Gastrocnemius medialis (tissue), 4 donors: ENCODE measurements at places on chromosomes 12 and 14. TPM values are rescaled to one million over a fixed set of nuclear protein-coding genes. Genes with fewer than 3 reads are reported as not detected.

PPFIA2 gene
- not detected for total RNA-seq

IL26 gene
- total RNA-seq: not detected

RILPL1 gene
- 45.6 TPM for total RNA-seq

PAX9 gene
- total RNA-seq: not detected

CABP1 gene
- 1.6 TPM for total RNA-seq

TPPP2 gene
- total RNA-seq: 1.3 TPM

PCED1B gene
- 0.55 TPM for total RNA-seq

SMIM41 gene
- not detected for total RNA-seq

IL23A gene
- not detected for total RNA-seq

KRT86 gene
- total RNA-seq: not detected

SERPINA1 gene
- total RNA-seq: 0.56 TPM

TMEM179 gene
- total RNA-seq: not detected

PTPRQ gene
- total RNA-seq: 0.02 TPM

ASCL1 gene
- total RNA-seq: not detected

SIX4 gene
- total RNA-seq: 27.8 TPM

NKX2-8 gene
- total RNA-seq: not detected

AQP2 gene
- not detected for total RNA-seq

ST8SIA1 gene
- 0.17 TPM for total RNA-seq

MMP17 gene
- total RNA-seq: 1.6 TPM

UBC gene
- 12,494 TPM for total RNA-seq

RFX4 gene
- total RNA-seq: not detected

OAS2 gene
- 1.7 TPM for total RNA-seq

GCN1 gene
- total RNA-seq: 58.2 TPM

SLC25A47 gene
- not detected for total RNA-seq

TARBP2 gene
- 6.8 TPM for total RNA-seq

ZFP36L1 gene
- 132 TPM for total RNA-seq

POLE2 gene
- 3.6 TPM for total RNA-seq

AVPR1A gene
- 1.8 TPM for total RNA-seq

BCL2L2 gene
- 22.8 TPM for total RNA-seq

HRK gene
- not detected for total RNA-seq

KRT83 gene
- not detected for total RNA-seq

TAS2R43 gene
- total RNA-seq: not detected

METTL17 gene
- 69.5 TPM for total RNA-seq
